ENCODE measurements at places on chromosomes 1 and 21. TPM values are rescaled to one million over a fixed set of nuclear protein-coding genes. Genes with fewer than 3 reads are reported as not detected.

GRCh38 chr1:169288011-169288414, 79.6 kb downstream of the NME7 start:
- no peak overlapping the region for H3K27ac ChIP-seq
- peaks cover 6% of the 10 kb centered on the region for H3K4me1 ChIP-seq
- no peak for DNase-seq
- H3K4me3 ChIP-seq = no peak overlapping the region
- H3K36me3 ChIP-seq = no peaks in the 10 kb centered on the region

DNA sequence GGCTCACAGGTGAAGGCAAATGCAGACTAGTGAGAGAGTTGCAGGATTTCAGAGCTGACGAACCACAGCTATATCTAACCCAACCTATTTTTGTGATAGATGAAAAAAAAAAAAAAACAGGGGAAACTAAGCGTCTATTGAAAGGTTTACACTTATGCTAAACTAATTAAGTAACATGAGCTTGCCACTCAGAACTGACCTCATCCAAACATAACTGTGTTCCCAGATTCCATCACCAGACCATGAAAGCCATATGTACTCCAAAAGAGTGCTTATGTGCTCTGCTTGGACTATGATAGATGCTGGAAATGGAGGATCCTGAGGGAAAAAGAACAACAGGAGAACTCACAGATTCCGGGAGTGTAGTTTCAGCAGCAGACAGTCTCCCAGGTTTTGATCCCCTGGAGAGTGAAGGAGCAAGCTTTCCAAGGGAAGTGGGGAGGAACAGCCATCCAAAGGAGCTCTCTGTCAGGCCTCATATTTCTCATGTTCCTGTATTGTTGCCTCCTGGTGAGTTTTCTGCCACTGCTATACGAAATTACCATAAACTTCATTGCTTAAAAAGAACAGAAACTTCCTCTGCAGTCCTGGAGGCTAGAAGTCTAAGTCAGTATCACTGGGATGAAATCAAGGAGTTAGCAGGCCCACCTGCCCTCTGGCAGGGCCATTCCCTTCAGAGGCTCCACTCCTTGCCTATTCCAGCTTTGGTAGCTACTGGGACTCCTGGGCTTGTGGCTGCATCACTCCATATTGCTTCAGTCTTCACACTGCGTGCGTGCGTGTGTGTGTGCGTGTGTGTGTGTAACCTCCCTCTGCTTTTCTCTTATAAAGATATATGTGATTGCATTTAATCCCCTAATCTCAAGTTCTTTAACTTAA, 38.1 kb downstream of the NIBAN1 start:
- no peak overlapping the region for H3K4me3 ChIP-seq
- no peak for DNase-seq
- H3K36me3 ChIP-seq = no peaks in the 10 kb centered on the region

DNA sequence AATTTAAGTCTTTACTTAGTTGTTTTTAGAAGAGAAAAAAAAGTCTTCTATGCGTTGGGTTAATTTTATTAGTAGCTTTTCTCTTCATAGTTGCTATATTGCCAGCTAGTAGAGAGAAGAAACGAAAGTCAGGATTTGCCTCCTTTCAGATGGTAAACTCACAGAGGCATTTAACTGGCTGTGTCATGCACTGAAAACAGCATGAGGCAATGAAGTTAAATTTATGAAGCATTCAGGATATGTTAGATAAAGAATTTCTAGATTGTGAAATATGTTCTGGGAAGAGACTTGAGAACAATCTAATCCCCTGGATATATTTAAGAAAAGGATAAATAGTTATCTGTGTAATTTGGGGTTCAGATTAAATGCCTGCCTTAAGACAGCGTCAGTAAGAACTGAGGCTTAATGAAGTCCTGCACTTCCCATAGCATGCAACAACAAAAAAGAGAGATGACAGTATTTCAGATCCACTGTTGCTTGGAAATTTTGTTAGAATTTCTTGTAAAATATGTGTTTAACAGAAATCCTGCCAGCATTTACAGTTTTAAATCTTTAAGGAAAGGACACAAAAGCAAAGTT, 1.7 kb downstream of the ANGPTL1 start:
- H3K4me3 ChIP-seq = no peak overlapping the region
- H3K36me3 ChIP-seq = no peaks in the 10 kb centered on the region
- DNase-seq = no peak
- no peaks in the 10 kb centered on the region for H3K4me1 ChIP-seq
- no peak overlapping the region for H3K27ac ChIP-seq
- H3K27me3 ChIP-seq = no peaks in the 10 kb centered on the region

DNA sequence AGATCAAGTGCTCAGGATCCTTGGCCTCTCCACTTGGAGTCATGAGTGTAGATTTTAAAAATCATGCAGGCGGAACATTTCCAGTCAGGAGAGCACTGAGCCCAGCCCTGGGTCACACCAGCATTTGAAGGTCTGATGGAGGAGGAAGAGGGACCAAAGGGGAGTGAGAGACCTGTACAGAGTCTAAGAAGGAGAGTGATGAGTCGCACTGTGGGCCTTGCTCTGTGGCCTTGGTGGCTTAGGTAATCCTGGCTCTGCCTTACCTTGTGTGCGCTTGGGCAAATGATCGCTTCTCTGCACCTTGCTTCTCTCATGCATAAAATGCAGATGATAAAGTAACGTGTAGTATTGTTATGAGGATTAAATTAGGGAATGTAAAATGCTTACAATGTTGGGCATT, 225.3 kb downstream of the SDCCAG8 start:
- no peak overlapping the region for H3K4me3 ChIP-seq
- no peak for DNase-seq
- H3K27me3 ChIP-seq = peaks cover 5% of the 10 kb centered on the region
- no peaks in the 10 kb centered on the region for H3K36me3 ChIP-seq
- H3K27ac ChIP-seq = no peak overlapping the region
- H3K4me1 ChIP-seq = peaks cover 16% of the 10 kb centered on the region

Gene DNM3
- 8.5 TPM for total RNA-seq

Gene SLC30A2
- not detected for total RNA-seq

Measured in H1 (cell line).